ENCODE measurements at places on chromosomes 11 and 22. TPM values are rescaled to one million over a fixed set of nuclear protein-coding genes. Genes with fewer than 3 reads are reported as not detected.

NLRP14 gene
- polyA plus RNA-seq, result not detected

CRYBB1 gene
- 1.4 TPM for polyA plus RNA-seq

USP2 gene
- 8.8 TPM for polyA plus RNA-seq

OPCML gene
- 0.01 TPM for polyA plus RNA-seq

FAR1 gene
- polyA plus RNA-seq, result 15.1 TPM

CD59 gene
- polyA plus RNA-seq, result 93.3 TPM

Measured in adipose tissue (tissue), 3 donors.